ENCODE measurements at places on chromosomes 7 and 10.

GRCh38 chr10:124010024-124010423 is 83.4 kb downstream of the CHST15 start:
- no peak for DNase-seq

- peak; percentile 2 for DNase-seq
Measured at GRCh38 chr10:31320550-31321211, 1.7 kb downstream of the ZEB1 start.

DNA sequence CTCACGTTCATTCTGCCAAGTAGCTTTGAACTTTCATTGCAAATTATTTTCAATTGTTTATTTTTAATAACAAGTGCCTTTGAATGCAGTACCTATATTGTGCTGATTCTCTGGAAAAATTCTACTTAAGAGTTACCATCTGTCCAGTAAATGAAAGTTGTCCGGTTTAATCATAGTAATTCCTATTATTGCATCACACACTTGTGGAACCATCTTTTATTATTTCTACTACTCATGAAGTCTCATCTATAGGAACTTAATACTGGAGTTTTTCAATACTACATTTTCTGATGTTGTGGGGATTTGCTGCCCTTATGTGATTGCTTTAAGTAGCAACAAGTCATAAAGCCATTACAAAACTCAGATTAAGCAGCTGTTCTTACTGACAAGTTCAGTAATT is 16.5 kb upstream of the SKAP2 start:
- no peak for DNase-seq

DNA sequence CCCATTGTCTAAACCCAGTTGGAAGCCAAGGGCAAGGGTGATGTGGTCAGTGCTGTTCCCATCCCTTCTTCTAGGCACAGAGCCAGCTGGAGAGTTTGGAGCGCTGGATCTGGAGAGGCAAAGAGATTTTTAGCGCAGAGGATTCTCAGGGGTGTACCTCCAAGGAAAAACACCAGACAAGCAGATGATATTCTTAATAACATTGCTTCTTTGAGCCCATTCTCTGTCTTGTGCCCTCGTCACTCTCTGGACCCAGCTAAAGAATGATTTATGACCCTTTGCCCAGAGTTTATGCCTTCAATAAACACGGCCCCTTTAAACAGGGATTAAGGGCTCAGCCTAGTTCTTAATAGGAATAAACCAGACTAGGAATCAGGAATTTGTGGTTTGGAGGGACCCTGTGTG is 4.7 kb upstream of the HIP1 start:
- no peak for DNase-seq

GRCh38 chr7:79563821-79564522 is 110.5 kb upstream of the MAGI2 start:
- no peak for DNase-seq

DNA sequence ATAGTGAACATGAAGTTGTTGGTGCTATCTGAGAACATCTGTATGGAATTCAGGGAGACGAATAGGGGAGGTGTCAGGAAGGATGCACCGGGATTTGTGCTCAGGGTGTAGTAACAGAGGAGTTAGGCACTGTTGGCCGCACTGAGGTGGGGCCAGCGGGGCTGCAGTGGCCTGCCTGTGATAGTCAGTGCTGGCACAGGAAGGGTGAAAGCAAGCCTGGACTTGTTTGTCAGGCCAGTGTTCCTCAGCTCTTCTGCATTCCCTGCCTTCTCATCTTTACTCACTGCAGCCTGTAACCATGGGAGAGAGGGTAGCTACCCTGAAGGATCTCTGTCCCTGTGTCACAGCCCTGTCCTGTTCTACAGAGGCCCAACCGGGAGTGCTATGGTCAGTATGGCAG is 81.3 kb downstream of the SH2D4B start:
- DNase-seq: no peak

All from activated T-cell treated with anti-CD3 and anti-CD28 coated beads for 4 hours (primary cell).